IgD-negative memory B cell (primary cell): ENCODE measurements at places on chromosomes 5 and 9. TPM values are rescaled to one million over a fixed set of nuclear protein-coding genes. Genes with fewer than 3 reads are reported as not detected.

PPP6C gene
- polyA plus RNA-seq: 45.6 TPM

NUTM2G gene
- polyA plus RNA-seq: 0.19 TPM

PCDHGB4 gene
- 0.08 TPM for polyA plus RNA-seq

PCDHA9 gene
- not detected for polyA plus RNA-seq

COMMD10 gene
- 39.4 TPM for polyA plus RNA-seq

ADRA1B gene
- polyA plus RNA-seq: not detected

EIF4E1B gene
- not detected for polyA plus RNA-seq

NFIL3 gene
- 3.1 TPM for polyA plus RNA-seq

CORO2A gene
- 4.2 TPM for polyA plus RNA-seq

PGM5 gene
- not detected for polyA plus RNA-seq

IFNA21 gene
- not detected for polyA plus RNA-seq

TERT gene
- not detected for polyA plus RNA-seq

FGF1 gene
- not detected for polyA plus RNA-seq

ADAMTSL2 gene
- polyA plus RNA-seq: not detected

ADGRD2 gene
- not detected for polyA plus RNA-seq

GRXCR2 gene
- polyA plus RNA-seq: not detected

LCN15 gene
- not detected for polyA plus RNA-seq

TMEM252 gene
- not detected for polyA plus RNA-seq

OTP gene
- not detected for polyA plus RNA-seq

SLC6A3 gene
- polyA plus RNA-seq: not detected

ZNF462 gene
- not detected for polyA plus RNA-seq

SEMA4D gene
- polyA plus RNA-seq: 35.3 TPM

COL5A1 gene
- polyA plus RNA-seq: not detected

CPLANE1 gene
- polyA plus RNA-seq: 2.5 TPM

THBS4 gene
- polyA plus RNA-seq: 0.36 TPM

TMC1 gene
- polyA plus RNA-seq: not detected

SLC1A1 gene
- not detected for polyA plus RNA-seq

ARSI gene
- not detected for polyA plus RNA-seq

BTF3 gene
- polyA plus RNA-seq: 735 TPM

PHF24 gene
- polyA plus RNA-seq: 0.06 TPM

CDH9 gene
- not detected for polyA plus RNA-seq

PCDH12 gene
- polyA plus RNA-seq: 0.29 TPM

DEPDC1B gene
- 0.23 TPM for polyA plus RNA-seq

CDKN2A gene
- polyA plus RNA-seq: 13.9 TPM

ZNG1F gene
- 6.3 TPM for polyA plus RNA-seq

NEUROG1 gene
- polyA plus RNA-seq: not detected
